SJSA1 (cell line): ENCODE measurements at places on chromosomes 12 and 14. TPM values are rescaled to one million over a fixed set of nuclear protein-coding genes. Genes with fewer than 3 reads are reported as not detected.
A peak's percentile ranks its signal among the peaks of the same experiment; 100 is the strongest.

Gene HOXC4
- total RNA-seq: 1.4 and 2.2 TPM in 2 replicates

Gene CEP128
- 4.9 and 5.2 TPM in 2 replicates for total RNA-seq

Gene DNAH10
- total RNA-seq: 0.19 and 1.00 TPM in 2 replicates

DNA sequence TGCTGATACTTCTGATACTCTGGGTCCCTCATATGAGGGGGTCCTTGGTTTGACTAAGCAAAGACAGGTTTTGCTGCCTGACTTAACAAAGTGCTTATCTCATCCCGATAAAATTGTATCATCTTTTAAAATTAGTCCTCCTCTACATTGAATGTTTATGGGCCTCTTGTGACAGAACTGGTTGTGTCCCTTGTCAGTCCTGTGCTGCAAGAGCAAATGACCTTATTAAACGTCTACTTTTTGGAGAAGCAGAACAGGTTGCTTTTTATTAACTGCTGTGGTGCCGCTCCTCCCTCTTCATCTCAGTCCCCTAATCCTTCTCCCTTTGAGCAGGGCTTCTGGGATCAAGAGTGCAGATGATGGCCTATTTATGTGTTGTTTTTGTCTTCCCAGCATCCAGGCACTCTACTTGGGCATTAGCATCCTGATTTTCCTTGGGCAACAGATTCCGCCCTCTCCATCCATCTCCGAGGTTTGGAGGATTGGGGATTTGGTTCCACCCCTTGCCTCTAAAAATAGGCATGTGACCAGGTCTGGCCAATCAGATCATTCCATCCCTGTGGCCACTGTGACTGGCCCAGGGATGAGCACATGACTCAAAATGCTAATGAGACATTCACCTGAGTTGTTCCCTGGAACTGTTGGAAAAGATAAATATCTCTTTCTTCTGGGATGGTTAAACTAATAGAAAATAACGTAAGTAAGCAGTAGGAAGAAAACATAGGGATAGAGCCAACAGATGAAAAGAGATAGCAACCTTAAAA is 2.9 kb upstream of the DENR start:
- no peak for DNase-seq

GRCh38 chr12:52742822-52743457 is 34.2 kb downstream of the KRT76 start:
- DNase-seq: peak; percentile 79

GRCh38 chr12:124967016-124967739 is 21.8 kb downstream of the DHX37 start:
- DNase-seq: no peak

GRCh38 chr12:98345308-98345876 is 170.0 kb upstream of the TMPO start:
- DNase-seq: no peak

DNA sequence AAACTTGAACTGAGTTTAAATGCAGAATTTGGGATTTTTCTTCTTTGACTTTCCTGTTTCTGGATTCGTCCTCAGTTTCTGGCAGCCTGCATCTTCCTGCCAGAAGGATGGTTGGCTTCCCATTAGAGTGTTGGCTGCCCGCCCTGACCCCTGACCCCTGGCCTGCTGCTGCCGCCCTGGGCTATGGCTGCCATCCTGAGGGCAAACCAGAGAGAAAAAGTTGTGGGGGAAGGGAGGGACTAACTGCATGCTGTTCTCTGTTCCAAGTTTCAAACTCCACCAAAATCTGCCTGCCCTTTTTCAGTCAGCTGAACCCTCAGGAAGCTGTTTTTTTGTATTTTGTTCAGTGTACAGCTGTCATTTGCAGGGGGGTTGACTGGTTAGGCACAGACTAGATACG is 48.4 kb downstream of the FNTB start:
- DNase-seq: no peak

GRCh38 chr14:50943943-50944646 is at the start of gene PYGL:
Gene PYGL, minus strand, starts transcription at chr14:50944483. Its CDS starts 80 bp downstream, at chr14:50944403.
- DNase-seq: peak; percentile 69

DNA sequence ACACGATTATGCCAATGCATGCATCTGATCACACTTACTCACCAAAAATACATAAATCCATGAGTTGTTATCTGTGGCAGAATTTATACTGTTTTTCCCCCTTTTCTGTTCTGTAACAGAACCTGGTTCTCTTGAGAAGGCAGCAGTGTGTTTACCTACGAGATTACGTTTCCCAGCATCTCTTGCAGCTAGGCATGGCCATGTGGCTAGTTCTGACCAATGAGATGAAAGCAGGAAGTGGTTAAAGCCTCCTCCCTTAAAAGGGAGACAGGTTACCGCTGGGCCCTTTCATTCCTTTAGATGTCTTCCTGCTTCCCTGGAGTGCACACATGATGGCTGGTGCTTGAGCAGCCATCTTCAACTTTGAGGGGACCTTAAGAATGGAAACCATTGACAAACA is 11.7 kb upstream of the ASPG start:
- DNase-seq: no peak
